Stimulated activated CD8-positive, alpha-beta memory T cell treated with anti-CD3 and anti-CD28 coated beads, Interleukin-2, amount 100 ng/mL, for 1 hour (primary cell): ENCODE measurements at places on chromosomes 5 and 9.
A peak's percentile ranks its signal among the peaks of the same experiment; 100 is the strongest.

DNA sequence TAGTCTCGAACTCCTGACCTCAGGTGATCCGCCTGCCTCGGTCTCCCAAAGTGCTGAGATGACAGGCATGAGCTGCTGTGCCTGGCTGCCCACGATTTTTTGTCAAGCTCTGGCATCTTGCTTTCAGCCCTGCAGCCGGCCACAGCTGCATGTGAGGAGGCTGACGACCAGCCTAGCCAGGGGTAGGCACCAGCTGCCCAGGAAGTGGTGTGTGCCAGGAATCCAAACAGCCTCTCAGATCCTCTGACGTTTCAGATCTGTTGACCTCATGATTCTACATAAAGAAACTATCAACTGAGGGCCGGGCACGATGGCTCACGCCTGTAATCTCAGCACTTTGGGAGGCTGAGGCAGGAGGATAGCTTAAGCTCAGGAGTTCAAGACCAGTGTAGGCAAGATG, 19.0 kb downstream of the DYNC2I2 start:
- DNase-seq: no peak

DNA sequence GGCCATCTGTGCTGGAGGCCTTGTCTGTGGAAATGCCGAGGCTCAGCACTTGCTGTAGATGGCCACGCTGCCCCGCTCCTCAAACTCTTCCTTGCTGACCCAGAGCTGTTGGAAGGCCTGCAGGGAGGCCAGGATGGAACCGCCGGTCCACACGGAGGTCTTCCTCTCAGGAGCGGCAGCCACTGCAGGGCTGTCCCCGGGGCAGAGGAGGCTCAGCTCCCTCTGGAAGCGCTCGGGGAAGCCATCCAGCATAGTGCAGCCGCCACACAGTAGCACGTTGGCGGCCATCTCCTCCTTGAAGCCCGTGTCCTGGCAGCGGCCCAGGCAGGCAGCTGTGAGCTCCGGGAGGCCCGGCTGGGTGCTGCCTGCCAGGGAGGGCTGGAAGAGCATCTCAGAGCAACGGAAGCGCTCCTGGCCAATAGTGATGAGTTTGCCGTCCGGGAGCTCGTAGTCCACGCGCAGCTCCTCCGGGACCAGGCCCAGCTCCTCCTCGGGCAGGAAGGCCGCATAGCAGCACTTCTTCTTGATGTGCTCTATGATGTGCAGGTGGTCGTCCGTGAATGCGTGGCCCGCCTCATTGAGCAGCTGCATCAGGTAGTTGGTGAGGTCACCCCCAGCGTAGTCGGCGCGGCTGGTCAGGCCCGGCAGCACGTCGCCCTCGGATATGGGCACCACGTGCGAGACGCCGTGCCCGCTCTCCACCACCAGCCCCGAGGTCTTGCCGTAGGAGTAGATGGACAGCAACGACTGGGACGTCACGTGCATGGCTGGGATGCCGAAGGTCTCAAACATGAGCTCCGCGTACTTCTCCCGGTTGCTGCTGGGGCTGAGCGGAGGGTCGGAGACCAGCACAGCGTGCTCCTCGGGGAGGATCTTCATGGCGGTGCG, 901 bp downstream of the ACTL7B start:
- DNase-seq: no peak

DNA sequence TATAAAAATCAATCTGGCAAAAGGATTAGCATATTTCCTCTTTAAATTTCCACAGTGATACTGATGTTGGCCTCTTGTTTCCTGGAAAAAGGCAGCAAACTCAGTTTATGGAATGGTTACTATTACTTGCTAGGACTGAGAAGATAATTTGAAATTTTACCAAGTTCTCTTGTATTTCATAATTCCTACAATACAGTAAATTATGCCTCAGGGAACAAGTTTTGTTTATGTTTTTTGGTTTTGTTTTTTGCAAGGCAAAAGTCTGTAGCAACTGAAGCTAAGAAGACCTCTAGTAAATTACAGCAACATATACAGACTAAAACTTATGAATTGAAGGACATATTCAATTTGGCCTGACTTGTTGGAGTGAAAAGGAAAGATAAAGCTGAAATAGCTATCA, 30.2 kb upstream of the SLCO6A1 start:
- DNase-seq: no peak

- no peak for DNase-seq
Measured at GRCh38 chr5:2847608-2848007, 96.1 kb upstream of the IRX2 start.

DNA sequence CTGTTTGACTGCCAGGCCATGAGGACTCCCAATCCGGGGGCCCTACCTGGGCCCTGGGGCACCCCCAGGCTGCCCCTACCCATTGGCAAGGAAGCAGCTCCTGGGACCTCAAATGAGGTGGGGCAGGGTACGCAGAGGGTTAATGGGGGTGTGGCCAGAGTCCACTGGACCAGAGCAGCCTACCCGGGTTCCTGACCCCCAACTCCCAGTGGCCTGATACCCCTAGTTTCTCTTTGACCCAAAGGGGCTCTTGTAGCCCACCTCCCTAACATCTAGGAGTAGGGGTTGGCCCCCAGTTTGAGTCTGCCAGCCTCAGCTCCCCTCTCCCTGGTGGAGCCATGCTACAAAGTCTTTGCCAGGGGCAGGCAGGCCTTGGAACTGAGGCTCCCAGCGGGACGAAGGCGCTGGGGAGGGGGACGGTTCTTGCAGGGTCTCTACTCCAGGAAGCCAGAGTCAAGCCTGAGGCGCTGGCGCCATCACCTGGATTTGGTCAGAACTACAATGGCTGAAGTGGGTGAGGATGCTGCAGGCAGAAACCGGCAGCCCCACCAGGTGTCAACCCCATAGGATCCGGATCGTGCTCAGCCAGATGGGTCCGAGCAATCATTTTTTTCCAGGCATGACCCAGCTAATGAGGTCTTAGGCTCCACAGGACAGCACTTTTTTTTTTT, 8.4 kb upstream of the CERCAM start:
- peak; percentile 16 for DNase-seq
